ENCODE measurements at places on chromosomes 13 and 19.

- DNase-seq: peak; percentile 21
Observed at GRCh38 chr13:85828094-85828684, 29.0 kb upstream of the SLITRK6 start.

GRCh38 chr13:73998631-73999030, 135.6 kb downstream of the KLF12 start:
- DNase-seq: no peak

DNA sequence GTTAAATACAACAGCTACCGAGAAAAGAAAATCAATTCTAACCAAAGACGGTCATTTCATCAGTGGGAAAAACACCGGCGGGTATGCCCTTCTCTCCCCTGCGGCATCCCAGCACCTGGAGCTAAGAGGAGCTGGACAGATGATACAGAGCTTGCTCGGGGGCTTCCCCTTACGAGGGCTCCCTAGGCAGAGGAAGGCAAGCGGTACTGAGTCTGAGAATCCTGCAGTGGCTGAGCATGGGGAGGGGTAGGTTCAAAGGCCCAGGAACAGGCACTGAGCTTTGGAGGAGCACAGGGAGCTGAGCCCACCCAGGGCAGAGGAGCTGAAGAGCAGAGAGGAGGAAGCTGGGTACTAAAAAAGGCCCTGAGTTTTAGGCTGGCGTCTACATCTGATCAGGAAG, 12.7 kb downstream of the STK24 start:
- DNase-seq: no peak

GRCh38 chr19:33293255-33294057, 8.9 kb downstream of the CEBPA start:
- peak; percentile 78 for DNase-seq

- DNase-seq: no peak
Observed at GRCh38 chr13:99949679-99950413, 21.7 kb downstream of the ZIC5 start.

GRCh38 chr19:53875602-53876325, 6.2 kb upstream of the PRKCG start:
- DNase-seq: no peak

DNA sequence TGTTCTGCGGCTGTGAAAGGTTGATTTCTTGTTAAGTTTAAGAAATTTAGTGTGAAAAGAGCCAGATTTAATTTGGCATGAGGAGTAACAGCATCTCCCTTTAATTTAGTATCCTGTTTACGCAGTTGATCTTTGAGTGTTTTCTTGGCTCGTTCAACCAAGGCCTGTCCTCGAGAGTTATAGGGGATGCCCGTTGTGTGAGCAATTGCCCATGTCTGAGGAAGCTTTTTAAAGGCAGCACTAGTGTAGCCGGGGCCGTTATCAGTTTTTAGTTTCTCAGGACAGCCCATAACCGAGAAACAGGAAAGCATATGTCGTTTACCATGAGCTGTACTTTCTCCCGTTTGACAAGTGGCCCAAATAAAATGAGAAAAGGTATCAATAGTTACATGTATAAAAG, 47.5 kb upstream of the ZNF43 start:
- no peak for DNase-seq

DNA sequence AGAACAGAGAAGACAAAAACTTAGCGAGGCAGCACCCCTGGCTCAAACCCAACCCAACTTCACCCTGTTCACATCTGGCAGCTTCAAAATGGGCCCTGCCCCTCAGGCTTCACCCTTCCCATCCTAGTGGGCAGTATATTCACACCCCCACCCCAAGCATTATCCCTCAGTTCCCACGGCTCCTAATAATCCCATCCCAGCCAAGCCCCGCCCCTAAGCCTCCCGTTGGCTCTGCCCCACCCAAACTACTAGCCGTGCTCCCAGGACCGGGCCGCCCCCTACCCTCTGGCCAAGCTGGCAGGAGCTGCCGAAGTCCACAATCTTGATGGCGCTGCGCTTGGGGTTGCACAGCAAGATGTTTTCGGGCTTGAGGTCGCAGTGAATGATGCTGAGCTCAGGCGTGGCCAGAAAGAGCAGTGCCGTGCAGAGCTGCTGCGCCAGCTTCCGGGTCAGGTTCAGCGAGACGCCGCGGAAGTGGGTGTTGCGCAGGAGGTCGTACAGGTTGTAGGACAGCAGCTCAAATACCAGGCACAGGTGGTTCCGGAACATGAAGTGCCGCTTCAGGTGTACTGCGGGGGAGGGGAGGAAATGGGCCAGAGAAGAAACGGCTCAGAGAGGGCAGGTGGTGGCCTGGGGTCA, 5.8 kb downstream of the DYRK1B start:
- no peak for DNase-seq

DNA sequence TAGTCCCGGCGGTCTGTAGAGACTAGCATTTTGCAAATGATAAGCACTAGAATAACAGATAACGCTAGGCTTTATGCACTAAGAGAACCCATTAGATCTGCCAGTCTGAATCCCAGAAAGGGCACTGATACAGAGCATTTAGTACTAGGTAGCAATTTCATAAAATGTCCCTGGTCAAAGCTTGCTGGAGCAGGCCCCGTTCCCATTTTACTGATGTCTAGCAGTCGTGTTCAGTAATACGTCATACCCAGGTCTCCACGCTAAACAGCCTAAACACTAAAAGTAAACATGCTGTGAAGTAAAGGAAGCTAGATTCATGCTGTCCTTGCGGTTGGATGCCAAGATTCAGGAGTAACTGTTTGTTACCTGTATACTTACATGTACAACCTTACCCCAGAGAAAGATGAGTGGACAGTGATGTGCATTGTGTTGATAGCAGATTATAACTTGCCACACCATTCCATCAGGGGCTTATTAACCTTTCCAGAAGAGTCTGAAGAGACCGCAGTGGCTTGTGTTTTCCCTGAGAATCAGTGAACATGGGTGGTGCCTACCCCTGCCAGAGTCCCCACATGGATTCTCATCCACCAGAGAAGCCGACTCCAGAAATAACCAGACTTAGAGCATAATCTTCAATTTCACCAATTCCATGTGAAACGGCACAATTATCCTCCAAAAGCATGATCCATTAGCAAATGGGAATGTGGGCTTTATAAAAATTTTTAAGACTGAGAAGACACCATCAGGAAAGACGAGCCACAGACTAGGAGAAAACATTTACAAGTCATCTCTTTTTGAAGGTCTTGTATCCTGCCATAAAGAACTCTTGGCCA, 3.4 kb upstream of the RPS11 start:
- no peak for DNase-seq

DNA sequence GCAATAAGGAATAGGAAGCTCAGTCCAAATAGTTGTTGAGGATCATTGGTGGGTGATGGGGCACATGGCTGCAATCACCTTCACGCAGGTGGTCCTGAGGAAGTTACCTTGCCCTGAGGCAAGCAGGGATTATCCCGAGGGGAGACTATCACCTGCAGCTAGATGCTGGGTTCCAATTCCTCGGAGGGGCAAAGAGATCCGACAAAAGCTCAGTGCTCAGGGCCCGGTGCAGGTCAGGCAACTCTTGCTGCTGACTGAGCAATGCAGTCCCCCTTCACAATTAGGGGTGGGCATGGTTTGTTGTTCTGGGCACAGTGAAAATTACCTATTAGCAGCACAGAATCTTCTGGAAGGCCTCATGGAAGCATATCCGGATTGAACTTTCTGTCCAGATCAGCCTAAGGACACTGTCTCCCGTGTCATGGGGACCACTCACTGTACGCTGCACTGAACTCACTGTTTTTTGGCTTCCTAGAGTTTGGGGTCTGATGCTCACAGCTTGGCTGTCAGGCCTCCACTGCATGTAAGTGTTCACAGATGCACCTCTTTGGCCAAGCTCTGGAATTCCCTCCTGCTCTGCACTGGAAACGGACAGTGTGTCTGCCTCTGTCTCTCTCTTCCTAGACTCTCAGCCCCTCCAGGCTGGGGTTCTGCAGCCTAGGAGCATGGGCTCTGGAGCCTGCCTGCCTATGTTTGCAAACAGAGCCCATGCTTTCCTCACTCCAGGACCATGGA, 372.7 kb downstream of the ZNF536 start:
- DNase-seq: no peak

- peak; percentile 93 for DNase-seq
Observed at GRCh38 chr13:95185311-95185710, 115.9 kb downstream of the ABCC4 start.

DNA sequence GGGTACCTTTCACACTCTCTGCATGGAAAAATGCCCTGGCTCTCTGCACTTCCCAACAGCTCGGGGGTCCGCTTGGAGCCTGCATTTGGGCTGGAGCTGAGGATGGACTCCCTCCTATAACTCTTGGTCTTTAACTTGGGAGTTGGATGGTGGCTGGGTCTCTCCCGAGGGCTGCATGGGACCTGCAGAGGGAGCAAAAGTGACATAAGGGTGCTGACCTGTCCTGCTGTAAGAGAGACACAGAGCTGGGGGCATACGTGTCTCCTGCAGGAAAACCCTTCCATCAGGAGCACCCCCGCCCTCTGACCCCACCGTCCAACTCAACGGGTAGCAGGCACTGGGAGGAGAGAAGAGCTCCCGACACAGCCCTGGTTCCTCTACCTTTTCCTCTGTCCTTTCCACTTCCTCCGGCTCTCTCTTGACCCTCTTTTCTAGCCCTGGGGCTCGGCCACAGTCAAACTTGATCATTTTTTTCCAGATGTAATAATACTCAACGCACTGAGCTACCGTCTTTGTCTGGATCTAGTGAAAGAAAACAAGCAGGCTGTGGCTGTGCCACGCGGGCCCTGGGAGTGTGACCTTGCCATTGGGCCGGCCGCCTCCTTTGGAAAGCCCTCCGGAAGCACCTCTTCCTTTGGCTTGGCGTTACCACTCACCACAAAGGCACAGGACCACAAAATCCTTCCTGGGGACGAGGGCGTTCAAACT, 6.8 kb upstream of the NAPA start:
- DNase-seq: no peak

DNA sequence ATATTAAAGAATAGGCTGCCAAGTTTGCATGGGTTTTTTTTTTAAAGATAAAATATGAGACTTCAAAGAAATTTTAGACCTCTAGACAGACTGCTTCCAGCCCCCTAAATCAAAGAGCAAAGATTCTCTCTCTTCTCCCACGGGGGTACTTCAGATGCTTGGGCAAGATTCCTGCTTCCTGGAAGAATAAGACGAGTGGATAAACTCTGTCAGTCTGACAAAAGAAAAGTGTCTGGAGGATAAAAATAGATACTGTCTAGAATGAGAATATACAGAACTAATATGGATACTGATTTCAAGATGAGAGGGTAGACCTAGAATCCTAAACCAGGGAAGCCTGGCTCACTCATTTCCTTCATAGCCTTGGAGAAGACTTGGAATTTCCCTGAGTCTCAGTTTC, 435.1 kb downstream of the FOXO1 start:
- DNase-seq: no peak

DNA sequence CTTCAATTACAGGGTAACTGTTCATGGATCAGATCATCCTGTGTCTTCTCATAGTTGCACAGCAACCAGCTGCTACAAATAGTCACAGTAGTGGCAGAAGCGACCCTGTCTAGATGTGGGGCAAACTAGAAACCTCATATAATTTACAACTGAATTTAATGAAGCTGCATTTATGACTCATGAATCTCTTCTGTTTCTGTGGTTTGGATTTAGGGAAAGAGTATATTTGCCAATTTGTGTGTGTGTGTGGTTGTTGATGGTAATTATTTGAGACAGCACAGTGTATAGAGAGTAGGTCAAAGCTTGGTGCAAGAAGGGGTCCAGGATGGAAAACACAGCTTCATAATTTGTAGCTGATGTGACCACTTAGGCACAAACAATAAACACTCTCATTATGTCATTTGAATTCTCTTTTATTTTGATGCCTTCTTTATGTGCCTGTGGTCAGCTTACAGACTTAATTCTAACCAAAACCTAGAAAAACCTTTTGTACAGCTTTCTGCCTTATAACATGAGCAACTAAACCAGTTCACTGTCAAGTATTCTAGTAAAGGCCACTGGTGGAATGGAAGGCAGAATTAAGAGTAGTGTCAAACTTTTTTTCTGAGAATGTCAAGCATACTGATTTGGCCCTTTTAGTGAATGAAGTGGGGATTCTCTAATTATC, 218.1 kb downstream of the TBC1D4 start:
- no peak for DNase-seq

GRCh38 chr13:19650742-19651141, 17.3 kb downstream of the MPHOSPH8 start:
- DNase-seq: no peak

DNA sequence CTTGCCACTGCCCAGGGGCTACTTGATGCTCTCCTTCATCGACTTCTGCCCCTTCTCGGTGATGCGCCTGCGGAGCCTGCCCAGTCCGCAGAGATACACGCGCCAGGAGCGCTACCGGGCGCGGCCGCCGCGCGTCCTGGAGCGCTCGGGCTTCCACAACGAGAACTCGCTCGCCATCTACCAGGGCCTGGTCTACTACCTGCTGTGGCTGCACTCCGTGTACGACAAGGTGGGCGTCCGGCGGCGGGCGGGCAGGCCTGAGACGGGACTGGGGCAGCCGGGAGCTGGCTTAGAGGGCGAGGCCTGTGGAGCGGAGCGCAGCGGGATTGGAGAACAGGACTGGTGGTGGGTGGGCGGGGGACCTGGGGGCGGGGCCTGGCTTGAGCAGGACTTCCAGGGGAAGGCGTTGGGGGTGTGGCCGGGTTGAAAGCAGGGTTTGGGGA, 12.7 kb upstream of the PSMD8 start:
- DNase-seq: peak; percentile 95

GRCh38 chr13:28058866-28059613, 41.3 kb downstream of the FLT3 start:
- DNase-seq: peak; percentile 10

DNA sequence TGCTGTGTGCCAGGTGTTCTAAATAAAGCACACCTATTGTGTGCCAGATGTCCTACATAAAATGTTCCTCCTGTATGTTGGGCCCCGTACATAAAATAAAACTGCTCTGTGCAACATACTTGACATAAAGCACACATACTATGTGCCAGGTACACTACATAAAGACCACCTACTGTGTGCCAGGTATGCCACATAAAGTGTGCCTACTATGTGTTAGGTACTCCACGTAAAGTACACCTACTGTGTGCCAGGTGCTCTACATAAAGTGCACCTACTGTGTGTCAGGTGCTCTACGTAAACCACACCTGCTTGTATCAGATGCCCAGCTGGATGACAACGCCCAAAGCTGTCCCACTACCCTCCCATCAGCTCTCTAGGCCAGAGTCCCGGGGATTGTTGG, 5.8 kb upstream of the OR10H5 start:
- DNase-seq: no peak

- no peak for DNase-seq
Observed at GRCh38 chr19:9835507-9835949, 410 bp downstream of the PIN1 start.

DNA sequence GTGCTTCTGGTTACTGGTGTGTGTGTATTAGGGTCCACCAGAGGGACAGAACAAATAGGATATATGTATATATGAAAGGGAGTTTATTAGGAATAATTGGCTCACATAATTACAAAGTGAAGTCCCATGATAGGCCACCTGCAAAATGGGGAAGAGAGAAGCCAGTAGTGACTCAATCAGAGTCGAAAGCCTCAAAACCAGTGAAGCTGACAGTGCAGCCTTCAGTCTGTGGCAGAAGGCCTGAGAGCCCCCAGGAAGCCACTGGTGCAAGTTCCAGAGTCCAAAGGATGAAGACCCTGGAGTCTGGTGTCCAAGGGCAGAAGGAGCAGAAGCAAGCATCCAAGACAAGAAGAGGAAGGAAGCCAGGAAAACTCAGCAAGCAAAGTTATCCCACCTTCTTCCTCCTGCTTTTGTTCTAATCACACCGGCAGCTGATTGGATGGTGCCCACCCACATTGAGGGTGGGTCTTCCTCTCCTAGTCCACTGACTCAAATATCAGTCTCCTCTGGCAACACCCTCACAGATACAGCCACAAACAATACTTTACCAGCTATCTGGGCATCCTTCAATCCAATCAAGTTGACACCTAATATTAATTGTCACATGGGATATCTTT, 21.7 kb upstream of the SCEL start:
- DNase-seq: no peak

GRCh38 chr13:43307921-43308433, 284.6 kb downstream of the DNAJC15 start:
- DNase-seq: peak; percentile 86
